ENCODE measurements at places on chromosomes 1 and 21.

- no peak for DNase-seq
Measured at GRCh38 chr1:32764826-32765569, 52.2 kb downstream of the YARS1 start.

DNA sequence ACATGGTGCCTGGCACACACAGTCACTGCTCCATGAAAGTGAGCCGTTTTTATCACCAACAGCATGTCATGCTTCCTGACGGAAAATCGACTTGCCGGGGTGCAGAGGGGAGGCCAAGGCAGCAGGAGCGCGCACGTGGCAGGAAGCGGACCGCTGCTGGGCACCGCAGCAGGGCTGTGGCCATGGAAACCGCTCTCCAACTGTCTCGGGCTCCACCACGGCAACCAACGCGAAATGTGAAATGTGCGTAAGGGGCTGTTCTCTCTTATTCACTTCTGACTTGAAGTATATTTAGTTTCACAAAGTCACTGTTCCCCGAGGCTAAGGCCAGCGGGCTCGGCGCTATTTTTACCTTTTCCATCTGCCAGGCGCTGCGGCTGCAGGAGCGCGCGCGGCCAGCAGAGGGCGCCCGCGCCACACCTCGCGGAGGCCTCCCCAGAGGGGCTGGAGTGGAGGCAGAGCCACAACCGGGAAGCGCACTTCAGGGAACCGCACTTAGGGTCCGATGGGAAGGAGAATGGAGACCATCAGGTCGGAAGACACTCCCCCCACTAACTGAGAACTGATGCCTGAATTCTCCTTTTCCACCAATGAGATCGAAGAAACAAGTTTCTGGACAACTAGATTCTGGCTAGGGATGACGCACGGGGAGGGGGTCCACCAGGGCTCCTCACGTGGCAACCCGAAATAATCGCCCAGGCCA is 19.7 kb downstream of the RCC2 start:
- peak; percentile 81 for DNase-seq

DNA sequence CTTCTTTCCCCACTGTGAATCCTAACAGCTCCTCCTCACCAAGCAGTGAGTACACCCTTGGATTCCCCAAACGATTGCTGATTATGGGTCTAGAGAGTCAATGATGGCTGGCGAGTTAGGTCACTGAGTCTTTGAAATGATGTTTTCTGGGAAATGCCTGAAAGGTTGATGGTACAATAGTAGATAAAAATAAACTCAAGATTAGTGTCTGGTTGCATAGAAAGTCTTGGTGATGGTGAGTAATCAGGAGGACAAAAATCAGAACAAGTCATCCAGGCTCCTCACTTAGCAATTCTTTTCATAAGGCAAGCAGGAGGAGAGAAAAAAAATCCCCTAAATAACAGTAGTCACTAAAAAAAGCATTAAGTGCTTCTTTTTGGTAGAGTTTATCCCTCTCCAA is 22.6 kb downstream of the HLX start:
- DNase-seq: no peak

GRCh38 chr1:224872832-224873433 is 56.5 kb upstream of the DNAH14 start:
- DNase-seq: no peak

- DNase-seq: peak; percentile 41
Measured at GRCh38 chr1:32539584-32540571, 651 bp downstream of the ZBTB8A start.

- no peak for DNase-seq
Measured at GRCh38 chr21:39048064-39048463, 135.2 kb downstream of the PSMG1 start.
